ENCODE measurements at places on chromosomes 16 and 17.

DNA sequence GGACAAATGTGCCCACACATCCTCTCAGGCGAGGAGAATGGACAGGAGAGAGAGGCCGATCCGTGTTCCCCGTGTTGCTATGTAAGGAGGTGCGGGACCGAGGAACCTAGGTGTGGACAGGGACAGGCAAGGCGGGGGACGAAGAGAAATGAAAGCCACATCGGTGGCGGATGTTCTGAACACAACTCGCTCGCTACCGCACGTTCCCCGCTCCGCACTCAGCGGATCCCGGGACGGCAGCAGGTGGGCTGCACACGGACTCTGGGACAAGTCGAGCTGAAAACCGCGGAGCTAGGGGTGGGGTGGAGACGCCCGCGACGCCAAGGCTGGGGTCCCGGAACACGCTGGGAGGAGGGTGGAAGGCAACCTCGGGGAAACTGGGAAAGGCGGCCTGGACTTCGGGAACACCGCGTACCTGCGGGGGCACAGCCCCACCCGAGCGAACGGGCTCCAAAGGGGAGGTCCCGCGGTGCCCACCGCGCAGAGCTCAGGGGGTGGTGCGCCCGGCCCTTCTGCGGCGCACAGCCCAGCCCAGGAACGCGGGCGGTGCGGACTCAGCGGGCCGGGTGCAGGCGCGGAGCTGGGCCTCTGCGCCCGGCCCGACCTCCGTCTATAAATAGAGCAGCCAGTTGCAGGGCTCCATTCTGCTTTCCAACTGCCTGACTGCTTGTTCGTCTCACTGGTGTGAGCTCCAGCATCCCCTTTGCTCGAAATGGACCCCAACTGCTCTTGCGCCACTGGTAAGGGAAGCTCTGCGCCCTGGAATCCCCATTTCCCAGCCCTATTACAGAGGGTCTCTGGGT lies at the start of gene MT1E:
TSS of gene MT1E (plus strand) at position 642 of the 803 bp plus-strand sequence. CDS start at position 713, 71 bp downstream.
- no peak for DNase-seq

DNA sequence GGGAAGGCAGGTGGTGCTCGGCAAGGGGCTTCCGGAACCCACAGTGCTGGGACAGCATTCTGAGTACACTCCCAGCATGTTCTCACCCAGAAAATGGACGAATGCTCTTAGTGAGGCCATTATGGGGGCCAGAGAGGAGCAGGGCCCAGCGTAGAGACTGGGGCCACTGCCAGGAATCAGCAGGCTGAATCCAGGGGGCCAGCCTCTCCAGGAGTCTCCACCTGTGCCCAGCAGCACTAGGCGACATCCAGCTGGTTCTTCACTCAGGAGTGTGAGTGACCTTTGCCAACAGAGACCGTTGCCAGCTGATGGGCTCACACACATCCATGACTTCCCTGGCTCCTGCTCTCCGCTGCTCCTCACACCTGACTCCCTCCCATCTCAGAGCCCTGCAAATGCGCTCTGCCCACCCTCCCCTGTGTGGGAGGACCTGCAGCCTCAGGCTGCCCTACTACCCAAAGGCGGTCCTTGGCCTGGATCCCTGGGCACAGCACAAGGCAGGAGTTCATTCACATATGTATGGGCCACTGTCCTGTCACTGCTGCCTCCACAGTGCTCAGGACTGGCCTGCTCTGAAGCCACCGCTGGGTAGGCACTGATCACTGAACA lies 5.1 kb downstream of the RHBDF1 start:
- DNase-seq: no peak

DNA sequence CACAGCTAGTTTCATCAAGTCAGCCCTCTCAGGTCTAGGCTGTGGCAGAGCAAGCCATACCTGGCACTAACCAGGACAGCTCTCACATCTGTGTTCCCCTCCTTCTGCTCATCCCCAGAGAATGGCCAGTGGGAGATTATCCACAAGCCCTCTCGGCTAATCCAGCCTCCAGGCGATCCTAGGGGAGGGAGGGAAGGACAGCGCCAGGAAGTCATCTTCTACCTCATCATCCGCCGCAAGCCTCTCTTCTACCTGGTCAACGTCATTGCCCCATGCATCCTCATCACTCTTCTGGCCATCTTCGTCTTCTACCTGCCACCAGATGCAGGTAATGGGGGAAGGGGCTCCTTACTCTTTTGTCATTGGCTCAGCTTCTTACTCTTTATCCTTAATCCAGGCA lies 3.6 kb downstream of the CHRNB1 start:
- DNase-seq: no peak

GRCh38 chr16:30557707-30557956 lies 542 bp downstream of the ZNF764 start:
- no peak for DNase-seq

- DNase-seq: no peak
Observed at GRCh38 chr17:76416899-76417298, 32.5 kb downstream of the SPHK1 start.

- DNase-seq: no peak
Observed at GRCh38 chr16:22357635-22357971, 16.8 kb downstream of the CDR2 start.

DNA sequence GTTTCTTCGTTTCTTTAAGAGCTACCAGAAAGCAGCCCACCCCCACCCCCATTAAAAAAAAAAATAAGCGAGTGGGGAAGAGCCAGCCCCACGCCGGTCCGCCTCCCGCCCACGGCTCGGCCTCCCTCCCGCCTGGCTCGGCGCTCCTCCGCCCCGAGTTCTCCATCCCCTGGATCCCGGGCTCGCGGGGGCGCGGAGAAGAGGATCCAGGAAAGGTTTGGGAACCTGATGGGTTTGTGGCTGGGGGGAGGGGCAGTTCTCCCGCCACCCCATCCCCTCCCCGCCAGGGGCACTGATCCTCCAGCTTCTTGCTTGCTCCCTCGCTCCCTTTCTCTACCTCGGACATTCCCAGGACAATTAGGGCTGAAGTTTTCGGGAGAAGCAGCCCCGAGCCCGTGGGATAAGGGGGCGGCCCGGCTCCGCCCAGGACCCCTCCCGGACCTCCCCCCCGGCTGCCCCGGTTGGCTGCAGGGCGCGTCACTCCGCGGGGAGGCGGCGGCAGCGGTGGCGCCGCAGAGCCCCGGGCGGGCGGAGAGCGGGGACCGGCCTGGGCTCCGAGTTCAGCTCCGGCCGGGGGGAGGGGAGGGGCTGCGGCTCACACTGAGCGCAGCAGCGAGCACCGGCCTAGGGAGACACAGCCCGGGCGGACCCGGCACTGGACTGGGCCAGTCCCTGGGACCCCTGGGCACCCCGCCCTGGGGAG lies 1.0 kb upstream of the SALL1 start:
- DNase-seq: no peak

- no peak for DNase-seq
Observed at GRCh38 chr16:72836181-72836580, 211.7 kb downstream of the ZFHX3 start.

DNA sequence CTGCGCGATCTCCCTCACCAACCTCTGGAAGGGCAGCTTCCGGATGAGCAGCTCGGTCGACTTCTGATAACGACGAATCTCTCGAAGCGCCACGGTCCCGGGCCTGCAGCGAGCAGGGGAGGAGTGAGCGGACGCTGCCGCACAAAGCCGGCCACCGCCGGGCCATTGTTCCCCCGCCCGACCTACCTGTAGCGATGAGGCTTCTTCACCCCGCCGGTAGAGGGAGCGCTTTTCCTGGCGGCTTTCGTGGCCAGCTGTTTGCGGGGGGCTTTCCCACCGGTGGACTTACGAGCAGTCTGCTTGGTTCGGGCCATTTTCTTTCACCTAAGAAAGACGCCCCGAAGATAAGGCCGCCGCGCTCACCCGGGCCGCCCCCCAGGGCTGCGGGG lies 5.8 kb upstream of the UNK start:
- no peak for DNase-seq

DNA sequence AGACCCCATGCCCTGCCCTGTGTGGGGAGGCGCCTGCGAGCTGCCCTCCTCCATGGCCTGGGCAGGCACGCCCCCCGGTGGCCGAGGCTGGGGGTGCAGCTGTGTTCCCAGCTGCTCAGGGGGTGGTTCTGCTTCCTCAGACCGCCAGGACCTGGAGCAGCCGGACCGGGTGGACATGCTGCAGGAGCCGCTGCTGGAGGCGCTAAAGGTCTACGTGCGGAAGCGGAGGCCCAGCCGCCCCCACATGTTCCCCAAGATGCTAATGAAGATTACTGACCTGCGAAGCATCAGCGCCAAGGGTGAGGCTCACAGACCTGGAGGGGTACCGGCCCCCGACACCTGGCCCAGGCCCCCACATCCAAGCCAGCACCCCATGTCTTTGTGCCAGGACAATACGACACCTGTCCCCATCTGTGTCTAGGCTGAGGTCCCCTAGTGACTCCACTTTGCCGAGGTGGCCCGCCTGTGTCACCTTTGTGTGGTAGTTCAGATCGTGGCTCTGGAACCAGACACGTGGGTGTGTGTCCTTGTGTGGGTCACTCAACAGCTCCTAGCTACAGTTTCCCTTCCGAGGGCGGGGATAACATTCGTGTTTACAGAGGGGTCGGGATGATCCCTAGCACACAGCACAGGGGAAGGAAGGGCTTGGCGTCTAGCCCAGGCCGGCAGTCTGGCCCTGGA lies 9.3 kb downstream of the GJD3 start:
- no peak for DNase-seq

- no peak for DNase-seq
Observed at GRCh38 chr17:80026359-80027042, 9.2 kb downstream of the TBC1D16 start.

DNA sequence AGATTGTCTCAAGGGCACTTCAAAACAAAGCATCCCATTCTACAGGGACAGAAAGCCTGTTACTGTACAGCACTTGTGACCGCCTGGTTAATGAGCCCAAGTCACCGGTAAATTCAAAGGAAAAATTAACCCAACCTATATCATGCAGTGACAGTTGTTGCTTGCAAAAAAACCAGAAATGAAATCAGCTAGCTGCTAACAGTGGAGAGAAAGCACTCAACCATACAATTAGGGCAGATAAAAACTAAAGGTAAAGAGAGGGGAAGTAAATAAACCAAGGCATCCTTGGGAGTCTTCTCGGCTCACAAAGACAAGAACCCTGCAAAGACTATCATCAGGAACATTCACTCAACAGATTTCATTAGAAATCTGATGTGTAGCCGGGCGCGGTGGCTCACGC lies 5.9 kb downstream of the RETREG3 start:
- no peak for DNase-seq

- DNase-seq: no peak
Observed at GRCh38 chr17:11598274-11599221, at the start of gene DNAH9. Gene DNAH9 (plus strand): TSS chr17:11598470. CDS start chr17:11598499, 29 bp downstream.

DNA sequence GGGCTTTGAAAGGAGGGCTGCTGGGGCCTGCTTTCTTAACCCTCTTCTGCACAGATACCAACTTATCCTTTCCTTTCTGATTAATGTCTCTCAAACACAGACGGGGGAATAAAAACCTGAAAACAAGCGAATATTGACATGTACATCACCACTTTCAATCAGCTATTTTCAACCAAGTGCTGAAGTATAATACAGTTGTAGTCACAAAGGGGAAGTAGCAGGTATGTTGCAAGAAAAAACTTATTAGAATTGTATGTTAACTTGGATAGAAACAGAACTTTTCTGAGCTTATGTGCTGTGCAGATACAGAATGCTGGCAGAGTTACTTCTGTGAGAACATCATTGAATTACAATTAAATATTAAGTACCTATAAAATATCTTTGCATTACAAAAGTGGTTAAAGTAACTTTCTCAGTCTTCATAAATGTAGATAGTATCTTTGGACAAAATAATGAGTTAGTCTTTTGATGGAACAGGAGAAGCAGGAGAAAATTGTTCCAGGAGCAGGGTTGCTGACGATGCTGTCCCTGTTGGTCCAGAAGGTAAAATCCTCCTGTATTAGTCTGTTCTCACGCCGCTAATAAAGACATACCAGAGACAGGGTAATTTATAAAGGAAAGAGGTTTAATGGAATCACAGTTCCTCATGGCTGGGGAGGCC lies 59.5 kb downstream of the RPTOR start:
- no peak for DNase-seq

DNA sequence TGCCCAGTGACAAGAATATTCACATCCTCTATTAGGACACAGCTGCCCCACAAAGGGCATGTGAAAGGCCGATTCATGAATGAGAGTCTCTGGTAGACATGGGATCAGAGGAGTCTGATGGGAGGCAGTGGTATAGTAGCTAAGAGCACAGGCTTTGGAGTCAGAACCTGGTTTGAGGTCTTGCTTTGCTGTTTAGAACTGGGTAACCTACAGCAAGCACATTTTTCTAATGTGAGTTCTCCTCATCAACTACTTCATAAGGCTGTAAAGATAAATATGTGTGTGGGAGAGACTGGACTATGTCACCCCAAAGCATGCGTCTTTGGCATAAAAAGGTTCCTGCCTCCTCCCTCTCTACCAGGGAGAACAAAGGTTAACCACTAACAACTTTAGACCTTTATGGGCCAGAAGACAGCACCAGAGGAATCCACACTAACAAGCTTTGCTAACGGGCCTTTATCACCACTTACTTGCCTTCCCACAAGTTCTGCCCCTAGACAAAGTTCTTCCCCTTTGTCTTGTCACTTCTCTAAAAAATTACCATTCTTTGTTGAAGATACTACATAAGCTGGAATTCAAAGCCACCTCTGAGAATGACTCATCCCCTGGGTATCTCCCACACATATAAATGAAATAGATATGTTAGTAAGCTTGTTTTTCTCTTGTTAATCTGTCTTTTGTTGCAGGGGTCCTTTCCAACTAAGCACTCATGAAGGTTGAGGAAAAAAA lies 21.1 kb downstream of the CDR2 start:
- DNase-seq: peak; percentile 71

DNA sequence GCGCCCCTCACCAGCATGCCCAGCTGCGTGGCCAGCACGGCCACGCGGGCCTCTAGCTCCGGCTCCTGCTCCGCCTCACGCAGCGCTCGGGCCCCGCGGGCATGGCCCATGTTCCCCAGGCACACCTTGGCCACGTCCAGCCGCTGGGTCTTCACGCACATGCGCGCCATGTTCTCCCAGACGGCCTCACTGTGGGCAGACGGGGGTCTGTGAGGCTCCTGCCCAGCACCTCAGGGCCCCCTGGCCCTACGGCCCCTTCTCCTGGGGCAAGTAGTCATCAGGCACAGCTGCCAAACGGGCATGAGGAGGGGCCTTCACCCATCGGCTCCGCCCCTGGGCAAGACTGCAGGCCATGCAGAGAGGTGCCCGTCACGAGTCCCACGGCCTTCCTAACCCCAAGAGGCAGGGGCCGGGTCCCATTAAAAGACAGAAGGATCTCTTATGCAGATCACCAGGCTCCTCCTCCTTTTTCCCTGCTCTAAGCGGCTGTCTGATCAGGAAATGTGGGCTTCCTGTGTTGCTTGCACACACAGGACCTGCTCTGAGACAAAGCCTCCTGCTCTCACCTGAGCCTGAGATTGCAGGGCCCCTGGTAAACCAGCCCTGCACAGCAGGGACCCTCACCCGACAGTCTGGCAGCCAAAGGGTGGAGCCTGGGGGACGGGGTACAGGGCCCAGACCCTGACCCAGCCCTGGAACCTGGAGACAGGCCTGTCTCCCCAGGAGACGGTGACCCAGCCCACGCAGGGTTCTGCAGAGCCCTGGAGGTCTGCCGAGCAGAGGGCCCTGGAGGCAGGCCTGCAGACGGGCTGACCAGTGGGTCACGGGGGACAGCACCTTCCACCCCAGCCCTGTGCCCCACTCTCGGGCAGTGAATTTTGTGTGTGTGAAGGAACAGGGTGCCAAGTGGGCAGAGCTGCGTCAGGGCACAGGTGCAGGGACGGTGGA lies 6.6 kb upstream of the TMEM204 start:
- DNase-seq: no peak

GRCh38 chr16:9909072-9909825 lies 273.0 kb downstream of the GRIN2A start:
- no peak for DNase-seq

- peak; percentile 1 for DNase-seq
Observed at GRCh38 chr17:7613769-7614424, 800 bp downstream of the FXR2 start.

Measured in KG1 (cell line).